Activated T-cell treated with anti-CD3 and anti-CD28 coated beads for 24 hours (primary cell): ENCODE measurements at places on chromosomes 1 and 21.

DNA sequence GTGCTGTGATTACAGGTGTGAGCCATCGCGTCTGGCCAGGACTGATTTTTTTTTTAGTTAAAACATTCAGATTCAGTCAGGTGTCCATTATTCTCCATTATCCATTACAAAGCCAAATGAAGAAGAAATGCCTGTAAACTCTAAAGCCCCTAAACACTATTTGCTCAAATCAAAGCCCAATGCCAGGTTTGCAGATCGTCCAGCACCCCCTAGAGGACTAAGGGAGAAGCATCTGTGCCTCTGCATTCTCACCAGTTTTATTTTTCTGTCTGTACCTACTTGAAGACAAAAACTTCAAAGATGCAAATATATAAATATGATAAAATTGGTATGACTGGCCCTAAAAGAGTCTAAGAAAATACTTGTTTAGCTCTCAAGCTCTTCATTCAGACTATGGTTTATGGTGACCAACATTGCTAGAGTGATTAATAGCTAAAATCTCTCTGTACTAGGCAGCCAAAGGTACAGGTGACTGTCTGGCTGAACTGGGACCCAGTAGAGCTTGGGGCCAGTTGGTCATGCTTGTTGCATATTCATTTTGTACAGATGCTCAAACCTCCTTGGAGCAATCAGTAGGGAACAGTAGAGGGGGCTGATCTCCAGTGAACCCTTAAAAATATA lies 138.4 kb downstream of the SYT2 start:
- no peak for DNase-seq

GRCh38 chr1:30533141-30533540 lies 190.2 kb downstream of the MATN1 start:
- no peak for DNase-seq

GRCh38 chr21:16821588-16821987 lies 691.3 kb upstream of the CXADR start:
- no peak for DNase-seq

DNA sequence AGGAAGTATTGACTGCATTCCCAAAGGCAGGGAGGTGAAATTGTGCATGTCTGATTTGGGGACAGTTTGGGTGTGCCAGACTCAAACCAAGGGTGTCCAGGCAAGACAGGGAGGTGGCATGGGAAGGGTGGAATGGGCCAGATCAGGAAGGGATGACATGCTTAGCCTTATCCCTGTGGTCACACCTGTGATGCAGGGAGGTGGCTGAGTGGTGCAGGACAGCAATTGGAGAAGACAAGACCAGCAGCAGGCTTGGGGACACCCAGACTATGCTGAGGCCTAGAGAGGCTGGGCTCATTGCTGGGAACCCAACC lies 4.0 kb downstream of the FOXO6 start:
- no peak for DNase-seq

GRCh38 chr1:109777980-109778625 lies 14.4 kb upstream of the EPS8L3 start:
- no peak for DNase-seq

GRCh38 chr1:220563564-220563963 lies 35.6 kb downstream of the MARK1 start:
- DNase-seq: no peak

- no peak for DNase-seq
Observed at GRCh38 chr21:21612466-21612865, 614.3 kb downstream of the NCAM2 start.

DNA sequence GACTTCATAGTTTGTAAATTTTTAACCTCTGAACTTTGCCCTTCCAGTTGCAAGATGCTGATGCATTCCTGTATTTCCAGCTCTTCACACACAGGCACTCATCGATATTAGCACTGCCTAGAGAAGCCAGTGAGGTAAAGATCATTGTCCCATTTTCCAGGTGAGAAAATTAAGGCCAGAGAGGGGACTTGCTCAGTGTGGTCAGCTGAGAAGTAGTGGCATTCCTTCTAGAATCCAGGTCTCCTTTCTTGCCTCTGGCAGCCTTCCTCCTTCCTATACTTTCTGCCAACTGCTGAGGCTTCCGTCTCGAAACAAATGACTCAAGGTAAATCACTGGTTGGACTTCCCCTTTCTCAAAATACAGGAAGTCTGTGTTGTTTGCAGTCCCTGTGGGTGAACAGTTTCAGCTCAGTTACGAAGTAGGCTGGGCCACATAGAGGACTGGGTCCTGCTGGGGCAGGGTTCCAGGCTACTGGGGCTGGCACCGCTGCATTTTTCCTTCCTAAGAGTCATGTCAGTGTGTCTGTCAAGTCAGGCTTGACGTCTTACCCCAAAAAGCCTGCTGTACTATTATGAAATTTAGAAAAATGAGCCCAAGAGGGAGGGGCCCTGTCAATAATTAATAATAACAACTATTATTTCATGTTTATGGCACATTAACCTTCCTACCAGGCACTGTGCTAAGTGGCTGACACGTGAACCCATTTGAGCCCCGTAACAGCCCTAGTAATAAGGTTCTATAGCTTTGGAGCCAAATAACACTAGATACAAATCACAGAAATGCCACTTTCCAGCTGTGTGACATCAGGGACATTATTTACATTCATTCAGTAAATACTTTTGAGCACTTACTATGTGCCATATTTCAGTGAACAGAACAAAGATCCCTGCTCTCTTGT lies 16.6 kb upstream of the RNF19B start:
- DNase-seq: peak; percentile 60

- DNase-seq: no peak
Observed at GRCh38 chr1:220776254-220776653, 10.5 kb upstream of the MTARC1 start.

DNA sequence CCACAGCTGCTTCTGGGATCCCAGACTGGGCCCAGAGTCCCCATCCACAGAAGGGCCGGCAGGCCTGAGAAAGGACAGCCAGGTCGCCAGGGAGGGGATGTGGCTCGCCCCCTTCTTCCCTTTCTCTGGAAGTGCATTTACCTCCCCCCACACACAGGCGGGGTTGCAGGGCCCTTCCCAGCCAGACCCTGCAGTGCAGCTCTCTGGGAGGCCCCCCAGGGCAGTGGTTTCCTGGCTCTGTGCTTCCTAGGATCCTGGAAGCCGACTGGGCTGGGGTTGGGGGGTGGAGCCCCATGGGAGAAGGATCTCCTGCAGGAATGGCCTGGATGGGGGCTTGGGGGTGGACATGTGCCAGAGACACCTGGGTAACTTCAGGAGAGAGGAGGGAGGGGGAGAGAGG lies 4.2 kb upstream of the COL6A1 start:
- DNase-seq: no peak

DNA sequence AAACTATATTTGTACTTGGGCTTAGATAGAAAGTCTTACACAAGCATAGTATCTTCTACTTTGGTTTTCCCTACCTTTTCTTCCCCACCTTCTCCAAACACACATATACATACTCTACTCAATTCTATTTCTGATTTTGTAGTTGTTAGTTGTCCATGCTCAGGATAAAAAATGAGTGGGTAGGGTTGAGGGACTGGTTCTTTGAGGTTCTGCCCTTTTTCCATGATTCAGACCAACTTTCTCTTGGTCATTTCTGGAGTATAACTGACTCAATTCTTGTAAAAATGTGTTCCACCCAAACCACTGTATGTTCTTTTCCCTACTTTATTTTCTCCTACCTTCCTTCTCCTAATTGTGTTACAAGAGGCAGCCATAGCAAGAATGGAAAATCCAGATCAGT lies 3.3 kb downstream of the CFAP126 start:
- DNase-seq: no peak

DNA sequence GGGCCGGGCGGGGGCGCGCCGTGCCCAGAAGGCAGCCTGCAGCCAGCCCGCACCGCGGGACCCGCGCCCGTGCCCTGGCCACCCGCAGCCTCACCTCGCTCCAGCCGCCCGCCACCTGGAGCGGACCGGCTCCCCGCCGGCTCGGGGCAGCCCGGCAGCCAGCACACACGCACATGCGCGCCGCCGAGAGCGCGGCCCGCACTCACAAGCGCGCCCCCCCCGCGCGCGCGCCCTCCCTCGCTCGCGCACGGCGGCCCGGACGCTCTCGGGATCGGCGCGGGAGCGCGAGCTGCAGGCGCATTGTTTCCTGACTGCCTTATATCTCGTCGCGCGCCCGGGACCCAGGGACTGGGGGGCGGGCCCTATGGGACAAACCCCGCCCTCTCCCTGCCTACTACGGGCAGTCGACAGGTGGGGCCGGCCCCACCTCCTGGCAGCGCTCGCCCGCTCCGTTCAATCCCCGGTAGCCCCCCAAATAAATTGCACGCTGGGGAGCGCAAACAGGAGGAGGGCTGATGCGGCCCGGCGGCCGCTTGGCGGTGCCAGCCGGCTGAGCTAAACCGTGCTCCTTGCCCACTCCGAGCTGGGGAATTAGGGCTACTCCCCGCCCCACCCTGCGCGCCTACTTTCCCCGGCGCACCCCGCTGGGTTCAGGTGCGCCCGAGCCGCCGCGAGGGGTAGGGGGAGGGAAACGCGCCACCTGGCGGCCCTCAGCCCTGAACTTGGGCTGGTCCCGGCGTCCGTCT lies at the start of gene MYCL:
TSS of gene MYCL (minus strand) at position 204 of the 746 bp plus-strand sequence. CDS start 483 bp downstream, outside the sequence.
- DNase-seq: peak; percentile 62

- DNase-seq: no peak
Observed at GRCh38 chr1:206896261-206896660, 982 bp upstream of the IL24 start.

- DNase-seq: no peak
Observed at GRCh38 chr1:245996811-245997210, 510.3 kb downstream of the SMYD3 start.

DNA sequence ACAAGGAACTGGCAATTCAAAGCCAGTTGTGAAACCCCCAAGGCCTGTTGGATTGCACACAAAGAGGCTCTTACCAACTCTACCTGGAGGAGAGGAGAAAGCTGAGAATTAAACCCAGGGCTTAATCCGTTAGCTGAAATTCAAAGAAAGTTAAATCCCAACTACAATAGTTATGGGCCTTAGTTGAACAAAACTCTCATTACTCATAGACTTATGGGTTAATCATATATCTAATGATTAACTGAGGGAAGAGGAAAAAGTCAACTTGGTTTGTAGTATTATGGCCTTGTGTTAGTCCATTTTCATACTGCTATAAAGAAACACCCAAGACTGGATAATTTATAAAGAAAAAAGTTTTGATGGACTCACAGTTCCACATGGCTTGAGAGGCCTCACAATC lies 838.2 kb upstream of the ADGRL2 start:
- no peak for DNase-seq

- no peak for DNase-seq
Observed at GRCh38 chr21:40120940-40121575, 253.8 kb downstream of the PCP4 start.

DNA sequence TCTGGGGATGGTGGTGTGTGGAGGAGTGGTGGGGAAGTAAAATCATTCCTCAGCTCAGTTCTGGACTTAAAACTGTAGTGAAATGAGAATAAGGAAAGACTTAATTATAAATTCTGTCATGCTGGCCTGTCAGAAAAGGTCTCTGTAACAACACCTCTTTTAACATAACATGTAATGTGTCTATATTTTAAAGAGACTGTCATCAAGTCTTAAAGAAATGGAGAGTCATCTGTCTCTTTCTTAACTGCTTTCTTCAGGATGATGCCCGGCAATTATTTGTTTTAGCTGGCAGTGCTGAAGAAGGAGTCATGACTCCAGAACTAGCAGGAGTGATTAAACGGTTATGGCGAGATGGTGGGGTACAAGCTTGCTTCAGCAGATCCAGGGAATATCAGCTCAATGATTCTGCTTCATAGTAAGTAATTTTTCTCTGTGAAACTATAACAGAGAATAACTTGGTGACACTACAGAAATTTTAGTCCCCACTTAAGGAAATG lies 30.6 kb downstream of the GNAI3 start:
- no peak for DNase-seq

DNA sequence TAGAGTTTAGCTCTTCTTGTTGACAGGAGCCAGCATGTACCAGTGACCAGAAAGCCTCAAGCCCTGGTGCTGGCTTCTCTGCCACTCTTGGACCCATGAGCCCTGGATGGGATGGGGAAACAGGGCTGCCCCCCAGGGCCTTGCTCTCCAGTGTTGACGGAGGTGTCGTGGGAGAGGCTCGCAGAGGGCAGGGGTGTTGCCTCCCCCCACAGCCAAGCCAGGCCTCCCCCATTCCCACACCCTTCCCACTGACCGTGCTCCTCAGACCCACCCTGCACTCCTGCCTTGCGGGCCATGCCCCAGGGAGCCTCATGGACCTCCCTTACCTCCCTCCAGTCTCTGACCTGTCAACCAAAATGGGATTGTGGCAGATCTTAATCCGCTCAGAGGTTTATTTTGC lies 123.8 kb upstream of the COL6A1 start:
- no peak for DNase-seq

GRCh38 chr1:154320882-154321608 lies at the start of gene AQP10:
TSS of gene AQP10 (plus strand) at chr1:154321093. CDS start at chr1:154321156, 63 bp downstream.
- no peak for DNase-seq

DNA sequence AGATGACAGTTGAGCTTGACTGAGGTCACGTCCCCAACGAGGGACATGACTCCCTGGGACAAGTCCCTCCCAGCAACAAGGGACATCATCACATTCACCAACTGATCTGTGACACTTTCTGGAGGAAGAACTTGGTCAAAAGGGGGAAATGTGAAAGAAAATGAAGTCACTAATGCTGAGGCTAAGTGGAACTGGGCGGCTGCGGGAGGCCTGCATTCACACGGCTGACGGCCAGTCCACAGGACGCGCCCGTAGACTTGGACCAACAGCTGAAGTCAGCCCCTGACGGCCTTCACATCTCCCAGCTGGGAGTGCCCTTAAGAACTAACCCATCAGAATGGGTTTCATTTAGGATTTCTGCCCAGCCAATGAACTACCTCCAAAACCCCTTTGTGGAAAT lies 26.6 kb downstream of the POFUT2 start:
- no peak for DNase-seq

DNA sequence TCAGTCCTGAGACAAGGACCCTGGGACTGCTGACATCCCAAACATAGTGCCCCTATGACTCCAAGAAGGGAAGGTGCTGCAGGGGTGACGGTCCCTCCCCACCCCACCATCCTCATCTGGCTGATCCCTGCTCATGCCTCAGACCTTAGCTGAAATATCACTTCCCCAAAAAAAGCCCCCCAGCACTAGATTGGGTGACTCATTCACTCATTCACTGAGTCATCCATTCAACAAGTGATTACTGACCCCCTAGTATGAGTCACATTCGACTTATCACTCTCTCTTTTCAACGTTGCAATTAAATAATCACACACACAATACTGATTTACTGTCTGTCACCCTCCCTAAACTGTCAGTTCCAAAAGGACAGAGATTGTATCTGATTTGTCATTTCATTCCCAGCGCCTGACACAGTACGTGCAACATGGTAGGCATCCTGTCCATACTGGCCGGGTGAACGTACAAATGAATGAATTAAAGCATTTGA lies 48.6 kb downstream of the HIVEP3 start:
- no peak for DNase-seq

DNA sequence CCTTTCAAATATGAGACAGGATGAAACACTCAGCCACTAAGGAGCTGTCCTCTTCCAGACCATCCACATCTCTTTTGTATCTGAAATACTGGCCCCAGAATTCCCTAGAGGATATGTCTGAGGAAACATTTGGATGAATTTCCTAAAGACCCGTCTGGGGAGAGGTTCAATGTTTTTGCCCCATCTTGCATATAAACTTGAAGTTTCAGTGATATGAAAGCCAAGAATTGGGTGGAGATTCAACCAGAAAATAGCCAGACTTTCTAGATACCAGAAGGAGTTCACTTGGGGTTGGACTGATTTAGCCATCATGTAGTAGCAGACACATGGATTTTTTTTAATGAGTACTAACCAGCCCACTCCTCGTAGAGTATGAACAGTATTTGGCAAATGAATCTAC lies 182.0 kb downstream of the PLPP3 start:
- no peak for DNase-seq

- no peak for DNase-seq
Observed at GRCh38 chr1:170205301-170205700, 59.5 kb downstream of the NTMT2 start.
